ENCODE measurements at places on chromosomes 13 and 19.

- H3K27me3 ChIP-seq, result no peaks in the 10 kb centered on the region
- peaks cover 40% of the 10 kb centered on the region for H3K4me1 ChIP-seq
- no peak for DNase-seq
- no peak overlapping the region for H3K4me3 ChIP-seq
- peaks cover 2% of the 10 kb centered on the region for H3K36me3 ChIP-seq
- H3K27ac ChIP-seq, result no peak overlapping the region
These were observed 3.2 kb upstream of the POLR2E start for GRCh38 chr19:1098177-1099051.

DNA sequence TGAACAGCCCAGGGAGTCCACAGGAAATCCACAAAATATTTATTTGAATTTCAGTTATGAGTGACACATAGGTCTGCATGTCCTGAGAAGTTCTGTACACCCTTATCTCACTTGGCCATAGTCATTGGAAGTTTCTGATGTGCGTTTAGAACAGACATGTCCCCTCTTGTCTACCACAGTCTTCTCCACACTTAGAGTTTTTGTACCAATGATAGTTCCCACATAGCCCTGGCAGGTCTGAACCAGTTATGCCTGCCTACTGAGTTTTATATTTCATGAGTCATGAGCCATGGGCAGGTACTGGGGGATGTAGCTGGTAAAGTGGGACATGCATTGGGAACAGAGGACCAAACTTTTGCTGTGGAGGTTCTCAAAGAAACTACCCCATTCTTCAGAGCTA lies 11.3 kb downstream of the ZNF132 start:
- H3K27me3 ChIP-seq, result no peaks in the 10 kb centered on the region
- DNase-seq, result no peak
- no peak overlapping the region for H3K4me3 ChIP-seq
- H3K27ac ChIP-seq, result no peak overlapping the region

DNA sequence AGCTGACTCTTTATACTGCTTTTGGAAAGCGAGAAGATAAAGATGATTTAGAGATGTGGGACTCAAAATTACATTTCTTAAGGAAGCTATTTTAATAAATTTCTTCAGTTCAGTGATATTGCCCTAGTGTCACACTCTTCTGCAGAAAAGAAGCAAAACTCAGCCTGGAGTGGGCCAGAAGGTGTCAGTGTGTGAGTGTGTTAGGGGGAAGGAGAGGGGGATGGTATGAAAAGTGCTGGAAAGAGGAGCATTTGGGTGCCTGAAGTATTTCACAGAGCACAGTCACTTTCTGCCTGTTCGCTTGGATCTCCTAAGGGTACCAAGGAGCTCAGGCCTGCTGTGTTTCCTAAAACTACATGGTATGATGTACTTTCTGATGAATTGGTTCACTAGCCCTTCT lies 84.5 kb upstream of the FRY start:
- H3K27me3 ChIP-seq, result no peaks in the 10 kb centered on the region
- DNase-seq, result no peak
- no peak overlapping the region for H3K27ac ChIP-seq
- no peaks in the 10 kb centered on the region for H3K4me1 ChIP-seq

DNA sequence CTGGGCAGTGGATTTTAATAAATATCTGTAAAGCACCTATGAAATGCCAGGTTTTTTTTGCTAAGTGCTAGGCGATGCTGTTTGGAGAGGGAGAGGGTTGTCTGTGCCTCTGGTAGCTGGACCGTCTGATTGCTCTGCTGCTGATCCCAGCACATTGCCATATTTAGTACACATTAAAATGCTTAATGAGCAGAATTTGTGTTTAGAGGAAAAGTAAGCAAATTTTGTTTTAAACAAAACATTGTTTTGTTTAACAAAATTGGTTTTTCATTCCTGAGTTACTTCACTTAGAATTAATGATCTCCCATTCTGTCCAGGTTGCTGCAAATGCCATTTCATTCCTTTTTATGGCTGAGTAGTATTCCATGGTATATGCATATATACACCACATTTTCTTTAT lies 85.2 kb downstream of the LMO7 start:
- H3K27ac ChIP-seq, result no peak overlapping the region
- no peak for DNase-seq
- H3K36me3 ChIP-seq, result no peaks in the 10 kb centered on the region
- no peaks in the 10 kb centered on the region for H3K27me3 ChIP-seq

- no peaks in the 10 kb centered on the region for H3K4me1 ChIP-seq
- no peaks in the 10 kb centered on the region for H3K36me3 ChIP-seq
- H3K27ac ChIP-seq, result no peak overlapping the region
- H3K4me3 ChIP-seq, result no peak overlapping the region
- no peak for DNase-seq
These were observed 15.9 kb downstream of the NHLRC3 start for GRCh38 chr13:39054112-39054511.

DNA sequence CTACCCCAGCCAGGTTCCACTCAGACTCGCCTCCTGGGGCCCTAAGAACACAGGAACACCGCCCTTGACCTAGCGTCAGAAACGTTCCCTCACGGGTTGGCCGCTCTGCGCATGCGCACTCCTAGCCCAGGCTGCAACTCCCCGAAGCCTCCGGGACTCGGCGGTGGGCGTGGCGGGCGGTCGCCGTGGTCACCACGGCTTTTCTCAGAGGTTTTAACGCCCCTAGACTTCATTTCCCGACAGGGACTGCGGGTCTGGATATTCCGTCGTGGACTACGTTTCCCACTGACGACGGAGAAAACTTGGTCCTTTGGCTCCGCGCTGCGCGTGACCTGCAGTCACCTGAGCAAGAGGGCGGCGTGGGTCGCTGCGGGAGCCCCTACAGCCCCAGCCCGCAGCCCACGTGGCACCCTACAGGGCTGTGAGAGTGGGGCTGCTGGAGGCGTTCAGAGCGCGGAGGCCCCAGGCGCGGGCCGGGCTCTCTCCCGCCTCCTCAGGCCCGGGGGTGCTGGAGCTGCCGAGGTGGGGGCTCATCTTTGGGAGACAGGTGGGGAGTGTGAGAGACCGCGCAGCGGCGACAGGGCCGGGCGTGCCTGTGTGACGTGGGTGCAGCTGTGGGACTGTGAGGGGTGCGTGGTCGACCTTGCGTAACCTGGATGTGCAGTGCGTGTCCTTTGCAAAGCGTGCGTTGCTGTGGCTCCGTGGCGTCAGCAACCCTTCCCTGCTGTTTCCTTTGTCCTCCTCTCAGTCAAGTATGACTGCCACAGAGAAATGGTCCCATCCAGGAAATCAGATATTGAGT lies 38.0 kb upstream of the ZNF573 start:
- H3K27me3 ChIP-seq, result peaks cover 3% of the 10 kb centered on the region
- no peaks in the 10 kb centered on the region for H3K4me1 ChIP-seq

DNA sequence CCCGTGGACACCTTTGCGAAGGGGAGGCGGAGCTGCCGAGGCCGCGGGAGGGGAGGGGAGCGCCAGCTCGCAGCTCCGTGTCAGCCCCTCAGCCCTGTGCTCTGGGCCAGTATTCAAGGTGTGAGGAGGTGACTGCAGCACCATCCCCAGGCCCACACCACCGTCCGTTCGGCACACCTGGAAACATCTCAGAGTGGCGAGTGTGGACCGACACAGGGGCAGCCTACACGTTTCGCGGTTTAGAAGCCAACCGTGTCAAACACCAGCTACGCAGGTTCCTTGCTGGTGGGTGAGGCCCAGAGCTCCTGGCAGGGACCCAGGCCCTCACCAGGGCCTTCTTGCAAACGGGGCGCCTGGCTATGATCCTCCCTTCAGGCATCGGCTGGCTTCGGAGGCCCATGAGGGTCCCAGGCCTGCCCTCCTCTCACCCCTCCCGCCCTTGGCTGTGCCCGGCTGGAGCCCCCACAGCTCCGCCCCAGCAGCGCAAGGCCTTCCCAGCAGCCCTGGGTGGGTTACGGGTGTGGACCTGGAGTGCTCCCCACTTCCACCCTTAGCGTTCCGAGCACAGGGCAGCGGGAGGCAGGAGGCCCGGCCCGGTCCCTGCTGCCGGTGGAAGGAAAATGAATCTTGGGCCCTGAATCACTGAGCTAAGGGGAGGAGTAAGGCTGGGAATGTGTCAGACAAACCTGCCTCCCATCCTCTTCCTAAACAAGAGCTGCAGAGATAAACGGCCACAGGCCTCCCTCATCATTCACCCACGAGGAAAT lies 1.2 kb downstream of the C13orf46 start:
- H3K4me3 ChIP-seq, result no peak overlapping the region
- peaks cover 68% of the 10 kb centered on the region for H3K36me3 ChIP-seq
- H3K27me3 ChIP-seq, result no peaks in the 10 kb centered on the region
- H3K27ac ChIP-seq, result no peak overlapping the region
- DNase-seq, result no peak

DNA sequence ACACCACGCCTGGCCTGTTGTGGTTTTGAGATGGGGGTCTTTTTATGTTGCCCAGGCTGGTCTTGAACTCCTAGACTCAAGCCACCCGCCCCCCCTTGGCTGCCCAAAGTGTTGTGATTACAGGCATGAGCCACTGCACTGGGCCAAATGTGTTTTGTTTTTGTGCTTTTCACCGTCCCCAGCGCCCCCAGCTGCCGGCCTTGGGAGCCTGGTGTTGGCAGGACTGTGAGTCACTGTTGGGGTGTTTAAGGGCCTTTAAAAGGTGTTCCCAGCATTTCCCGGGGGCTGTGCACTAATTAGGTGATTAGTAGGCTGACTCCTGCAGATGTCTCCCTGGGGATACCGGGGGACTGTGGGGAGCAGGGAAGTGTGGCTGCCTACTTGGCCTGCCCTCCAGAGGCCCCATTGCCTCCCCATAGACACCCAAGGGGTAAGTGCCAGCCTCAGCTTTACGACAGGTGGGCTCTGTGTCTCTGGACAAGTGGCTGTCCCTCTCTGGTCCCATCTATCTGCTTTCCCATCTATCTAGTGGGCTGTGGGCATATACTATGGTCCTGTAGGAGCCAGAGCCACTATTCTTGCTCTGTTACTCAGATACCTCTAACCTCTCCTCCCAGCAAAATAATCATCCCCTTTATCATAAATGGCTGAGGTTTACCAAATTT lies 11.8 kb upstream of the TLE5 start:
- H3K4me1 ChIP-seq, result no peaks in the 10 kb centered on the region
- no peaks in the 10 kb centered on the region for H3K36me3 ChIP-seq
- no peak overlapping the region for H3K27ac ChIP-seq

DNA sequence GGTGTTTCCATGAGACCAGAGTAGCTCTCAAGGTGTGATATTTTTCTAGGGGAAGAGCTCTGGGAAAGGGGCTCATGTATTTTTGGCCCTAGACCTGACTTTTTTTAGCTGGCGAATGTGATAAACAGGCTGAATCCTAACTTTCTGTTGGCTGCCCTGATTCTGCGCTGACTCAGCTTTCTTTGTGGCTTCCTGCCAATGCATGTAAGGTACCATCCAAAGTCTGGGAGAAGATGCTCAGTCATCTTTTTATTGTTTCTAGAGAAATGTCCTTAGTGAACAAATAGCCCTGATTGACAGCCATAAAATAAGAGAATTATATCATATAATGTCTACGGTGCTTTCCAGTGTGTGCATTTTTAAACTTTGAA lies 113.6 kb upstream of the MBNL2 start:
- H3K27me3 ChIP-seq, result no peaks in the 10 kb centered on the region
- H3K27ac ChIP-seq, result no peak overlapping the region
- H3K4me1 ChIP-seq, result peaks cover 6% of the 10 kb centered on the region
- H3K36me3 ChIP-seq, result no peaks in the 10 kb centered on the region
- H3K4me3 ChIP-seq, result no peak overlapping the region

DNA sequence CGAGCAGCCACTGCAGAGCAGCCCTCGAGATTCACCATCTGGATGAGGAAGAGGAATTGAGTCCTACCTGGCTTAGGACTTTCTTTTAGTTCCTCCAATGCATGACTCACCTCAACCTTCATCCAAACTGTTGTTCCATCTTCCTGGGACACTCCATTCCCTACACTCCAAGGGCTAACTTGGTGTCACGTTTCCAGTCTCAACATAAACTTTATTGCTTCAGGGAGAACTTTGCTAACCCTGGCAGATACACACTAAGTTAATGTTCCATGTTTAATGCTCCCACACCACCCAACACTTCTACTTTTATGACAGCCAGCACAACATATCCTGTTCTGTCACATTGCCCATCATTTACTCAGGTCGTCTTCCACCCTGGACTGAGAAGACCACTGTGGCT lies 164.4 kb downstream of the RBM26 start:
- no peak for DNase-seq
- H3K27ac ChIP-seq, result no peak overlapping the region
- no peaks in the 10 kb centered on the region for H3K27me3 ChIP-seq
- H3K4me1 ChIP-seq, result no peaks in the 10 kb centered on the region
- no peak overlapping the region for H3K4me3 ChIP-seq
- H3K36me3 ChIP-seq, result no peaks in the 10 kb centered on the region

- H3K27ac ChIP-seq, result no peak overlapping the region
- peaks cover 6% of the 10 kb centered on the region for H3K4me1 ChIP-seq
- no peak overlapping the region for H3K4me3 ChIP-seq
- H3K27me3 ChIP-seq, result no peaks in the 10 kb centered on the region
- DNase-seq, result peak; percentile 45
These were observed 47.4 kb upstream of the RCBTB2 start for GRCh38 chr13:48580185-48580803.

DNA sequence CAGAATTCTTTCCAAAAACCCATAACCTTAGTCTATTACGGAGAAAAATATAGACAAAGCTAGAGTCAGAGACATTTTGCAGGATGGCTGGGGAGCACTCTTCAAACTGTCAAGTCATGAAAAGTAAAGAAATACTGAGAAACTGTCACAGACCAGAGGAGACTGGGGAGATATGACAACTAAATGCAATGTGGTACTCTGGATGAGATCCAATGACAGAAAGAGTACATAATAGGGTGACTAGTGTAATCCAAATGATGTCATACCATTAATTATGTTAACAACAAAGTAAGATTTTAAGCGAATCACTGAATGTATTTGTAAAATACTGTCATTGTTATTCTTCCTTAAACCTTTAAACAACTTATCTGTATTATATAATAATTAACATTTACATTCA lies 393.8 kb downstream of the LIG4 start:
- no peaks in the 10 kb centered on the region for H3K36me3 ChIP-seq
- no peak for DNase-seq
- H3K27me3 ChIP-seq, result no peaks in the 10 kb centered on the region

- no peaks in the 10 kb centered on the region for H3K27me3 ChIP-seq
- no peaks in the 10 kb centered on the region for H3K4me1 ChIP-seq
- no peaks in the 10 kb centered on the region for H3K36me3 ChIP-seq
- no peak overlapping the region for H3K4me3 ChIP-seq
These were observed 125.7 kb downstream of the ZNF675 start for GRCh38 chr19:23561341-23561740.

DNA sequence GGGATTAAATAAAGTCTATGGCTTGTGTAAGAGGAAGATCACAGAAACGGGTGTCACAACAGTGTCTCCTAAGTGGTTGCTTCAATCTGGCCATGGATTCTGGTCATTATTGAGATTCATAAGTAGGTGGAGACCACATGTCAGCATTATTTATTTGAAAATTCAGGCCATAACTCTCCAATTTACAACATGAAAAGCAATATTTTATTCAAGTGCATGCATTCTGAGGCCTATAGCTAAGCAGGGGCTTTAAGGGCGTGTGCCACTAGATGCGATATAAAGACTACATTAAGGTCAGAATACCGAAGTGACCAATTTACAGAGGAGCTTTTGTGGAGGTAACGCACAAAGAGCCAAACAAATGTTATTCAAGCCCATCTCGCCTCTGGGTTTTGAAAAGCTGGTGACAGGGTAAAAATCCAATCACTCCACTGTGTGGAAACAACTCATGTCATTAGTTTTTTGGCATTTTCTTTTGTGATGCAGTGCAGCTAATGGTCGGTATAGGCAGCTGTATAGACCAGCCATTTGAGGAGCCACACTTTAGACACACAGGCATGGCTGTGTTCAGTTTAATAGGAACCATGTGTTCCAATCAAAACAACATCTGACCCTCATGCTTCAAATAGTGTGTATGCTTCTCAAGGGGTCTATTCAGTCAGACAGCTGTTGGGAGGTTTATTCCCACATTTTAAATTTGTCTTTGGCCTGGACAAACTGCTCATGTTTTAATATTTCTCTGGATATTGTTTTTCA lies 123.7 kb downstream of the KL start:
- DNase-seq, result no peak
- H3K27me3 ChIP-seq, result no peaks in the 10 kb centered on the region
- no peak overlapping the region for H3K4me3 ChIP-seq
- no peaks in the 10 kb centered on the region for H3K36me3 ChIP-seq
- no peak overlapping the region for H3K27ac ChIP-seq
- no peaks in the 10 kb centered on the region for H3K4me1 ChIP-seq

All from effector memory CD4-positive, alpha-beta T cell (primary cell).